Hepatic stellate cell (primary cell): ENCODE measurements at places on chromosomes 1 and 21.
A peak's percentile ranks its signal among the peaks of the same experiment; 100 is the strongest.

DNA sequence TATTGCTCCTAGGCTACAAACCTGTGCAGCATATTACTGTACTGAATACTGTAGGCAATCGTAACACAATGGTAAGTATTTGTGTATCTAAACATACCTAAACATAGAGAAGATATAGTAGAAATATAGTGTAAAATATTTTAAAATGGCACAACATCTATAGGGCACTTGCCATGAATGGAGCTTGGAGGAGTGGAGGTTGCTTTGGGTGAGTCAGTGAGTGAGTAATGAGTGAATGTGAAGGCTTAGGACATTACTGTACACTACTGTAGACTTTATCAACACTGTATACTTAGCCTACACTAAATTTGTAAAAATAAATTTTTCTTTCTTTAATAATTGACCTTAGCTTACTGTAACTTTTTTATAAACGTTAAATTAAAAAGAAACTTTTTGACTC, 7.9 kb downstream of the LEFTY2 start:
- no peak for DNase-seq

DNA sequence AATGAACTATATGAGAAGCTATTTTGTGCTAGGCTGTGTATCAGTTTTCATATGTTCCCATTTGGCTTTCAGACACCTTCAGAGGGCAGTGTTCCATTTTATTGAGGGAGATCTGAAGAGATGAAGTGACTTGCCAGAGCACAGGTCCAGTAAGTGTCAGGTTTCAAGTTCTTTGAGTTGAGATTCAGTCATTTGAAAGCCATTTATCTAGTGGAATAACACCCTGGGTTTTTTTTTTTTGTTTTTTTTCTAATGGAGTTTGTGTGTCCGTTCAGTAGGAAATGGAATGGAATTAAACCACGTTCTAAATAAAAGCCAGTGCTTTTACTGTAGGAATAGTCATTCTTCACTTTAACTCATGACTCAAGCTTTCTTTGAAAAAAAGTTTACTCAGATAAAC, 652.9 kb upstream of the USP24 start:
- no peak for DNase-seq

DNA sequence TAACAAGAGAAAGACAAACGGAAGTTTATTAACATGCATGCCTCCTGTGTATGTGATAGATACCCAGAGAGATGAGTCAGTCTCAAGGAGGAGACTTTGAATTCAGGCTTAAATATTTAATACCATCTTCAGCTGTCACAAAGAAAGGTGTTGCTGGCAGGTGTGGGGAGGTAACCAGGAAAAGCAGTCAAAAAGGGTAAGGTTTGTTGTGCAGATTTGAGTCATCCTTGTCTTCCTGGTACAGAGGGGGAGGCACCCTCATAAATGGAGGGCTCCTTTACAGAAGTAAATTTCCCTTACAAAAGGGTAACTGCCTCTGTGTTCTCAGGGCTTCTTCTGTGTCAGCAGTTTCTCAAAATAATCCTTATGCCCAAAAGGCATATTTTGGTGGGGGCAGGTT, 75.2 kb upstream of the B3GALT5 start:
- DNase-seq = no peak

DNA sequence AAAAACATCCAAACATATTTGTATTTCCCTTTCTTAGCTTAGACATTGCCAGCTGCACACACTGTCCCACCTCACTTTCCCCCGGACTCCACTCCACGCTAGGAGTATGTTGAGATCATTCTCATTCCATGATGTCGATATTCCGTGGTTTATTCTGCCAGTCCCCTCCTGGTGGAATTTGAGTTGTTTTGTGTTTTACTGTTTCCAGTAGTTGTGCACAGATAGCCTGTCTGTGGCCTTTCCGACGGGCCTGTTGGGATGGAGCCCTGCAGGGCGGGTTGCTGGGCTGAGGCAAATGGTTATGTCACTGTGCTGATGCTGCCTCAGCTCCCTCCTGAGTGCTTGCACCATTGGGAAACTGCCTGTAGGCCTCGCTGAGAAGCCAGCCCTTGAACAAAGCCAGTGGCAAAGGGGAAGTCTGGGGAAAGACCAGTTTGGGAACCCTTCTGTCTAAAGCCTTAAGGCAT, 12.8 kb downstream of the TRAPPC10 start:
- peak; percentile 45 for DNase-seq

- DNase-seq = no peak
Observed at GRCh38 chr1:110519125-110519810, at the start of gene KCNA10. TSS of gene KCNA10 (minus strand) at chr1:110519175. CDS start at chr1:110518787, 388 bp downstream.

DNA sequence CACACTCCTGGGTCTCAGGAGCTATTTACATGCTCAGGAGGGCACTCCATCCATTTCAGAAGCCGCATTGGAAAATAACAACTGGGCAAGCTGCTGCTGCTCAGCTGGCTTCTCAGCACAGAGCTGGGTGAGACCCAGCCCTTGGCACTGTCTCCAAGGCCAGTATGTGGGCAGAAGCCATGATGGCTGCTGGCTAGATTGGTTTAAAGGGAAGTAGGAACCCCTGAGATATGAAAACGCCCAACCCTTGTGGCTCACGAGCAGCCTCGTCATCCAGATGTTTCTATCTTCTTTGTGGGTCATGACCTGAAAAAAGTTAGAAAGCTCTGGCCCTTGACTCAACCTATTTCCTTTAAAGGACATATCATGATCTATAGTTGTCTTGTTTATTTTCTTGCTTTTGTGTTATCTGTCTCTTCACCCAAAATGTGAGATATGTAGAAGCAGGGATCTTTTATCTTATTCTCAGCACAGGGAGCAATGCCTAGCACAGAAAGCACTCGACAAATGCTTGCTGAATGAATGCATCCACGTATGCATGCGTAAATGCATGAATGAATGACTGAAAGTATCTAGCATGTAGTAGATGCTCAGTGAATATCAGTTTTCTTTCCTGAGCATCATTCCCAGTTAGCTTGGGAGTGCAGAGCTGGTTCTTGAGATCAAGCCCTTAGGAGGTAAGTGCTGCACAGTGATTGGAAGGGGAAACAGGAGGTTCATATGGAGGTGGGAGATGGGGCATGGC, 11.6 kb downstream of the MYBPH start:
- no peak for DNase-seq

DNA sequence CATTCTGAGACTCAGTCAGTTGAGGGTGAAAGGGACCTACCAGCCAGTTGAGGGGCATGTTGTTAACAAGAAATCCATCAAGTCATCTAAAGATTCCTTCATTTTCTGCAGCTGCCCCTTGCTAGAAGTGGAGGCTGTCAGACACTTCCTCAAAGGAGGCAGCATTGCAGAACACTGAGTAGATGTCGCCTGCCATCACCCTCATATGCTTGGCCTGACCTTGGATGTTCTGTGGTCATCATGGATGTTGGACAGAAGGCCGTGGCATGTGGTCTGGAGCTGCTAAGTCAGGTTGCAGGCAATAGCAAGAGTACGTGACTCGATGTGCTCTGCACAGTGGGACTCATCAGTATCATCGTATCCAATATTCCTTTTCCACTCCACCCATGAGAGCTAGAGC, 70.6 kb downstream of the GATAD2B start:
- DNase-seq = no peak
